ENCODE measurements at places on chromosomes 2 and 18.

DNA sequence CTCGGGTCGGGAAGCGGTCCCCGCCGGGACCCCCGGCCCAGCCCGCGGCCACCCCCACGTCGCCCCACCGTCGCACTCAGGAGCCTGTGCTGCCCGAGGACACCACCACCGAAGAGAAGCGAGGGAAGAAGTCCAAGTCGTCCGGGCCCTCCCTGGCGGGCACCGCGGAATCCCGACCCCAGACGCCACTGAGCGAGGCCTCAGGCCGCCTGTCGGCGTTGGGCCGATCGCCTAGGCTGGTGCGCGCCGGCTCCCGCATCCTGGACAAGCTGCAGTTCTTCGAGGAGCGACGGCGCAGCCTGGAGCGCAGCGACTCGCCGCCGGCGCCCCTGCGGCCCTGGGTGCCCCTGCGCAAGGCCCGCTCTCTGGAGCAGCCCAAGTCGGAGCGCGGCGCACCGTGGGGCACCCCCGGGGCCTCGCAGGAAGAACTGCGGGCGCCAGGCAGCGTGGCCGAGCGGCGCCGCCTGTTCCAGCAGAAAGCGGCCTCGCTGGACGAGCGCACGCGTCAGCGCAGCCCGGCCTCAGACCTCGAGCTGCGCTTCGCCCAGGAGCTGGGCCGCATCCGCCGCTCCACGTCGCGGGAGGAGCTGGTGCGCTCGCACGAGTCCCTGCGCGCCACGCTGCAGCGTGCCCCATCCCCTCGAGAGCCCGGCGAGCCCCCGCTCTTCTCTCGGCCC is 13.6 kb downstream of the SPEG start:
- DNase-seq = no peak

GRCh38 chr2:223117533-223117932 is 65.5 kb downstream of the KCNE4 start:
- DNase-seq = no peak

- DNase-seq = peak; percentile 3
These were observed 1591.5 kb downstream of the LRP1B start for GRCh38 chr2:140539242-140539875.

DNA sequence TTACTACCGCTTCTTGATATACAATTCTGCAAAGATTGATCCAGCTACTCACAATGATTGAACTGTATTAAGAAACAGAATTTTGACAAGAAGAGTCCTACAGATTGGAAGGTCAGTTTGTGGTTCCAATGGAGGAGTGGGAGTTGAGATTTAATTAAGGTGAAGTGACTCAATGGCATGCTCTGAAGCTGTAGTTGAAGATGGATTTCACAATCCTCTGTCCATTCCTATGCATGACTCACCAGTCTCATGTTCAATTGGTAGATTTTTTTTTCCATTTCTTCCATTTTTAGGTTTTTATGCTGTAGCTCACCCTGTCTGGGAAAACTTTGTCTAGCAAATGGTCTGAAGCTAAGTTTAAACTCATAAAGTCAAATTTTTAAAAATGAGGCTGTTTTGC is 83.3 kb downstream of the DPP4 start:
- peak; percentile 90 for DNase-seq

- peak; percentile 73 for DNase-seq
These were observed 2.8 kb downstream of the KYNU start for GRCh38 chr2:142880279-142880678.
